ENCODE measurements at places on chromosomes 4 and X. TPM values are rescaled to one million over a fixed set of nuclear protein-coding genes. Genes with fewer than 3 reads are reported as not detected.

The ASIC5 gene
- not detected for total RNA-seq

The APEX2 gene
- total RNA-seq, result 26.9 TPM

DNA sequence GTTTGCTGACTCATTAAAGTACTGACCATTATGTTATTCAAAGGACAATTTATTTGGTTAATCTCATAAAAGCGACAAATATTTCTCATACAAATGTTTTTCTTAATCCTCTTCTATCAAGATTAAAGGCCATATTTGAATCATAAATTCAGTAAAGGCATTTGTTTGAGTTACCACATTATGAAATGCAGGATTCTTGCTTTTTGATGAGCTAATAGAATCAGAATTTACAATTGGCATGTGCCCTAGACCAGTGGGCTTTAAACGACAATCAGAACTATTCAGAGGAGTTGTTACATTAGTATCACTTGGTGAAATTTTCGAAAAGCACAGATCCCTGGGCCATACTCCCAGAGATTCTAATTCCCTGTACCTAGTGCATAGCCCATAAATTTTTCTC lies 55.3 kb downstream of the KLHL4 start:
- no peak for DNase-seq

DNA sequence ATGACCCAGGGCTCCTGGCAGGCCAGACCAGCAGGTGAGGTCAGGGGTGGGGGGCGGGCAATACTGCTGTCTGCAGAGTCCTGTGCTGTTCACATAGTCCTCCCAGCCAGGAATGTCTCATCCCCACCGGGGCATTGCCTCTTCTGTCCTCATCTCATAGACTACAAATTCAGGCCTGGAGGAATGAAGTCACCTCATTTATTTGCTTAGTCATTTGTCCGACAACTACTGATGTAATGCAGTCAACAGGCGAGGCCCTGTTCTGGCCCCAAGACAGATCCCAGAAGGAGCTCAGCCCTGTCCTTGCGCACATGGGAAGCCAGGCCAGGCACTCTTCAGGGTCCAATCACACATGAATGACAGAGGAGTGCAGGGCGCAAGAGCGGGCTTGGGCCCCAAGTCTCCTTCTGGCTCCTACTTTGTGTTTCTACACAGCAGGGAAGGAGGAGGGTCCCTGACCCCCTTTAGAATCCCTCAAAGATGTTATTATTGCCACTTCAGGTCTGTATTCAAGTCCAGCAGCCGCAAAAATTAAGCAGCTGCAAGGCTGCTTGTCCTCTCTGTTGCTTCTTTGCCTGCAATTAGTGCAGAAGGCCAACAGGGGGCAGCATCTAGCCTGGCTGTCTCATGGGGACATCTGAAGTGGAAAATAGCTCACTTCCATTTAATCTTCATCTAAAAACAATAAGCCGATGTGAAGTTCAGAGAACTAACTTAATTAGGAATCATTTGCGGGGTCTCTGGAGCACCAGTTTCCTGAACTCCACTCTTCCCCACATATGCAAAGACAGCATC lies 15.2 kb upstream of the HMX1 start:
- DNase-seq, result no peak

DNA sequence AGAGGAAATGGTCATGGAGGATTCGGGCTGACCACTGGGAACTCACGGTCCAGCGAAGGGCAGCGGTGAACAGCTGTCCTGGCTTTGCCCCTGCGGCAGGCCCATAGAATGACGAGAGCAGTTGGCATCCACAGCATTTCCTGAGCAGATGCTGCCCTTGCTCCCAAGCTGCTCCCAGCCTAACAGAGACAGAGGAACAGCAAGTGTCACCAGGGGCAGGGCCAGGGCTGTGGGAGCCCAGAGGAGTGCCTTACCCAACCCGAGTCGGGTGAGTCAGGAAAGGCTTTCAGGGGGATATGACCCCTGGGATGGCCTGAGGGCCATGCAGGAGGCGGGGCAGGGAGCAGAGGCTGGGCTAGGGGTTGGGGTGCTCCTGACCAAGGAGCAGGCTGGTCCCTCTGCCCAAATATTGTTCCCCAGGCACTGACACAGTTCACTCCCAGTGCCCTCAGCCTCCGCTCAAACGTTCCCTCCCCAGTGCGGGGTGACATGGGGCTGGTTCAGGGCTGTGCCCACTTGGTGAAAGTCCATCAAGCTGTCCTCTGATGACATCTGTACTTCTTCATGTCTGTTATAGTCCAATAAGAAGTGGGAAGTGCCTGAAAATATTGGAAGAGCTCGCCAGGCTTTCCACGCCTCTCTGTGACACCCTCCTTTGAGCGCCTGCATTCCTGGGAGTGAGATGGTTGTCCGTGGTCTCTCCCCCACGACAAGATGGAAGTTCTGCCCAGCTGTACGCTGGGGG lies 64.7 kb upstream of the GPR78 start:
- no peak for DNase-seq

DNA sequence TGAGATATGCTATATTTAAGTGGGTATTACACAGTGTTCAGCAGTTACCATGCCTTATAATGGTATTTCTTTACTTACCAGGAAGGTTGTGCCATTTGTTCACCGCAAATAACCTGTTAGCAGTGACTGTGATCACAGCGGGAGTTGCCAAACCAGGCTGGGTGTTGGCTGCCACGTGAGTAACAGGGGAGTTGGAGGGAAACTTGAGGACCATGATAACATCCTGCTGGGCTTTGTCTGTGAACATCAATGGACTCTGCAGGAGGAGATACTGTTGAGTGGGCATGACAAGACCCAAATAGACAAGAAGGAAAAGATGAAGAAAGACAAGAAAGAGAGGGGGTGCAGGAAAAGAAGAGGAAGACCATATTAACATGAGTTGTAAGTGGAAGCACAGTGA lies 242.9 kb downstream of the DCLK2 start:
- no peak for DNase-seq
